HCEC 1CT (cell line): ENCODE measurements at places on chromosomes 2 and 18.

DNA sequence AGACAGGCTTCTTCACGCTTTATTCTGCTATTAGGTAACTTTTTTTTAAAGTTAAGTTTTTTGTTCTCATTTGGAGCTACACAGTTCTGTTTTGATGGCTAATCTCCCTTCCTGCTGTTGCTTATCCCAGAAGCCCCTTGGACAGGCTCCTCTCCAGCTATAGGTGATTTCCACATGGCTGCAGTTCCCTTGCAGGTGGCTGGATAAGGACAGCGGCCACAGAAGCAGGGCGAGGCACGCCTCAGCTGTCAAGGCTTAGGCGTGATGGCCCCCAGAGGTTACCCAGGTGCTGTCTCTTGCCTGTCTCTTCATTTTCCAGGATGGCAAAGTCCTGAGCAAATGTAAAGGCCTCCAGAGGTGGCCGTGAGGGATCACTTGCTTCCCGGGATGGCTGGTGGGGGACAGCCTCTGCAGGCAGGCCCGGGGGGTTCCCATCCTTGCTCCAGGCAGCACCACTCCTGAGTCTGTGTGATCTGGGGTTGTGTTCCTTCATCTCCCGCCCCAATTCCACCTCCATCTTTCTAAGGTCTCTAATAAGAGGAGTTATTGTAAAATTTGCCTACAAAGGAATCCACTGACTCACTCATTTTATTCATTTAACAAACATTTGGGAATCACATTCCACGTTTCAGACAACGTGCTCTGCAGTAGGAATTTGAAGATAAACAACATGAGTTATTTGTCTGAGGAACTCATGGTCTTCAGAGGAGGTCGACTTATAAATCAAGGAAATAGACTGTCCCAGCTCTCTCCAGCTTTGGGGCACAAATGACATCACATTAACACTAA lies 53.4 kb downstream of the NAPG start:
- DNase-seq, result peak; percentile 33

DNA sequence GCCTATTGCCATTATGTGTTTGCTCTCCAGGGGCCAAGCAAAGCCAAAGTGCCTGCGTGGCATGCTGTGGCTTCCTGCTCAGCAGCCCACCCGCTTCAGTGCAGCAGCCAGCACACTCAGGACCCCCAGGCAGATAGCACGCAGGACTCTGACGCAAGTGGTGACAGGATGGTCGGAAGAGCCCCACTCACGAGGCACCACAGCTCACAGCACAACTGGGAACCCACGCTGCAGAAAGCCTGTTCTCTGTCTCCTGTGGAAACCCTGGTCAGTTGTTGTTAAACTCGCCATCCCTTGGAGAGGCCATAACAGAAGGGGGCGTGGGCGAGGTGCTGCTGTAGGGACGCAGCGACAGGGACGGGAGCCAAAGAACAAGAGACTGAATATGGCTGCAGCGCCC lies 76.4 kb downstream of the HDAC4 start:
- no peak for DNase-seq

DNA sequence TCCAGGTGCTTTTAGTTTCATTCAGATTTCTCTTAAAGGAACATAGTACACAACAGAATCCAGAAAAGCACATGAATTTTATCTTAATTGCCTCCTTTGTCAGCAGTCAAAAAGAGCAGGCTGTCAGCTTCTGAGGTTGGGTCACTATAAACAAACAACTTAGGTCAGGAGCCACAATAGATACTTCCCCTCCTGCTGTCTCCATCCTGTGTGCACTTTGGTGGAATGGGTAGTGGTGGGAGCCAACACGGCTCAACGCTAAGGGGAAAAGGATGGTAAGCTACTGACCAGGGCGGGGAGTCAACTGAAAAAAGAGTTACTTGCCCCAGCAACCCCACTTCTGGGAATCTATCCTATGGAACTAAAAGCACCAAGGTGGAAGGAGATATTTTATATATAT lies 121.9 kb downstream of the PAX3 start:
- no peak for DNase-seq

GRCh38 chr2:58788402-58788801 lies 547.3 kb upstream of the FANCL start:
- no peak for DNase-seq

DNA sequence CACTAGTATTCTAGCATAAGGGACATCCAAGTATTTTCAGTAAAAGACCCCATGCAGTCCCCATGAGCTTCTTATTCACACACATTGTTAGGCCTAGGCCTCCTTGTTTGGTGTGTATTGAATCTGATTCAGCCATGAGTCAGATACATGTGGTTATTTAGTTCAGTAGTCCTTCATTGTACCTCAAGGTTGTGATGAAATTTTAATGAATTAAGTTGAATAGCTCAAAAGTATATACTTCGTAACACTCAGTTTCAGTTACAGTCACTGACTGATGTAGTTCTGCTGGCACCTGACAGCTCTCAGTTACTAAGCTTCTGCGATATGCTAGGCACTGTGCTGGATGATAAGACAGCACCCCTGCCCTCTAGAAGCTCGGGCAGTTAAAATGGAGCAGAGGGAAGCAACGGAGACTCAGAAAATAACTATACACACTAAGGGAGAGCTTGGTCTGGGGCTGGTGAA lies 86.4 kb downstream of the XRCC5 start:
- peak; percentile 92 for DNase-seq

- peak; percentile 20 for DNase-seq
Measured at GRCh38 chr18:43060020-43060419, 55.5 kb downstream of the RIT2 start.

DNA sequence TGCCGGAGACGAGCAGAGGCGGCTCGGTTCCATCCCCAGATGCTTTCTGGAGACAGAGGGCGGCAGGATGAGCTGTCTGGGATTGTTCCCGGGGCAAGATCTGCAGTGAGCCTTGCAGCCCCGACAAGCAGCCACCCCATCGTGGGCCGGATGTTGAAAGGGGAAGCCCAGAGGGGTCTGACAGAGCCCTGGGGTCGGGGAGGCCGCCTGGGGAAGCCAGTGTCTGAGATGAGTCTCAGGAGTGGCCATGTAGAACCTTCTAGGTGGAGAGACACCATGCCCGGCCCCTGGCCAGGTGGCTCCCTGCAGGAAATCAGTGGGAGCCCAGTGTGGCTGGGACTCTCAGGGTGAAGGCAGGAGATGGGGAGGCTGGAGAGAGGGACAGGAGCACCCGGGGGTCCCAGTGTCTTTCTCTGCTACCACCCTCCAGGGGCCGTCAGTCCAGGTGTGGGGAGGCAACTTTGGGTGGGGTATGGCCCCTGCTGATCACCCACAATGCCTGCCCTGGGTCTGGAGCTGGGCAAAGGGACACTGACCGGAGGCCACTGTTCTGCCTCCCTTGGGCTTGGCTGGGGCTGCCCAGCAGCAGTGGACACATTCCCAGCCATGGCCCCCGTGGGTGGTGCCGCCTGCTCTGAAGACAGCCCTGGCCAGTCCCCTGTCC lies 128.3 kb upstream of the HS6ST1 start:
- DNase-seq, result no peak

DNA sequence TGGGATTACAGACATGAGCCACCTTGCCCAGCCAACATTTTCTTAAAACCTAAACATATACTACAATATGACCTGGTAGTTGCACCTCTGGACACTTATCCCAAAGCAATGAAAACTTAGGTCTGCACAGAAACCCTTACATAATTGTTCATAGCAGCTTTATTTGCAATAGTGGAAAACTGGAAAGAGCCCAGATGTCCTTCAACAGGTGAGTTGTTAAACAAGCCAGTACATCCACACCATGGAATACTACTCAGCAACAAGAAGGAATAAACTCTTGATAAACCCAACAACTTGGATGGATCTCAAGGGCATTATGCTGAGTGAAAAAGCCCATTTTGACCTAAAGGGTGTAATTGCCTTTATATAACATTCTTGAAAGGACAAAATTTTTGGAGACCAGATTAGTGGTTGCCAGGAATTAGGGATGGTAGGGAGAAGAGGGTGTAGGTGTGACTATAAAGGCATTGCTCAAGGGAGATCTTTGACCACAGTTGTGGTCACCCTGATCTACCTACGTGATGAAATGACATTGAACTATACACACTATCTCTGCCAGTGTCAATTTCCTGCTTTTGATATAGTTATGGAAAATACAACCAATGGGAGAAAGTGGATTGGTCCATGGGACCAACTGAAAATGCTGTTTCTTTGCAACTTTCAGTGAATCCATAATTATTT lies 11.9 kb upstream of the AMMECR1L start:
- no peak for DNase-seq

GRCh38 chr2:20397811-20398447 lies 47.3 kb upstream of the PUM2 start:
- DNase-seq, result no peak

GRCh38 chr2:191866675-191867506 lies 20.0 kb upstream of the CAVIN2 start:
- DNase-seq, result peak; percentile 97

- no peak for DNase-seq
Measured at GRCh38 chr2:168490946-168491605, 35.0 kb downstream of the CERS6 start.

DNA sequence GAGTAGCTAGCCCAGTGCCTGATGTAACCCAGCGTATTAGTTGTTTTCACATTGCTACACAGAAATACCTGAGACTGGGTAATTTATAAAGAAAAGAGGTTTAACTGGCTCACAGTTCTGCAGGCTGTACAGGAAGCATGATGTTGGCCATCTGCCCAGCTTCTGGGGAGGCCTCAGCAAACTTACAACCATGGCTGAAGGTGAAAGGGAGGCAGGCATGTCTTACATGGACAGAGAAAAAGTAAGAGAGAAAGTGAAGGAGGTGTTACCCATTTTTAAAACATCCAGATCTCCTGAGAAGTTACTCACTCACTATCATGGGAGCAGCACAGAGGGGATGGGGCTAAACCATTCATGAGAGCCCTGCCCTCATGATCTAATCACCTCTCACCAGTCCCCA lies 6.1 kb upstream of the CYRIA start:
- no peak for DNase-seq

DNA sequence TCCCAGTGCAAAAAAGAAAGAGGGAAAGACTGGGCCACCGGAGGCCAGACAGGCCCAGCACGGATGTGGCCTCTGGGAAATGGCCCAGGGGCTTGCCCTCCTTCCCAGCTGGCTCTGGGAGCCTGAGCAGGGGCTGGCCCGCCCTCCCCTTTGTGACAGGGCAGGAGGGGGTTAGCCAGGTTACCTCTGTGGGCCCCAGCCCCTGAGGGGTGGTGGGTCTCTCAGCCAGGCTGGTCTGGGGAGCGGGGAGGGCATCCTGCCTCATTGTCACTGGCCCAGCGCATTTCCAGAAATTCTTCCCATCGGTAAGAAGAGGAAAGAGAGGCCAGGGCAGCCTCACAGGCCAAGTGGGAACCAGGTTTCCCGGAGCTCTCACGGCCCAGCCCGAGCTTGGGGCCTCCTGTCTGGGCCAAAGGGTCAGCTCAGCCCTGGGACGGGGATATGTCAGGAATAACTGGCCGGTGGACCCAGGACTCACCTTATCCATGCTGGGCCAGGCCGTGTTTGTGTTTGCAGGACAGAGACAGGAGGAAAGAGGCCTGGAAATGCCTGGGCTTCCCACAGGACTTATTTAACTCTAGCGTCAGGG lies 182.2 kb downstream of the ZFP36L2 start:
- no peak for DNase-seq

- no peak for DNase-seq
Measured at GRCh38 chr2:19900931-19901441, 797 bp downstream of the TTC32 start.

GRCh38 chr2:238397356-238397755 lies 29.4 kb upstream of the ASB1 start:
- no peak for DNase-seq

DNA sequence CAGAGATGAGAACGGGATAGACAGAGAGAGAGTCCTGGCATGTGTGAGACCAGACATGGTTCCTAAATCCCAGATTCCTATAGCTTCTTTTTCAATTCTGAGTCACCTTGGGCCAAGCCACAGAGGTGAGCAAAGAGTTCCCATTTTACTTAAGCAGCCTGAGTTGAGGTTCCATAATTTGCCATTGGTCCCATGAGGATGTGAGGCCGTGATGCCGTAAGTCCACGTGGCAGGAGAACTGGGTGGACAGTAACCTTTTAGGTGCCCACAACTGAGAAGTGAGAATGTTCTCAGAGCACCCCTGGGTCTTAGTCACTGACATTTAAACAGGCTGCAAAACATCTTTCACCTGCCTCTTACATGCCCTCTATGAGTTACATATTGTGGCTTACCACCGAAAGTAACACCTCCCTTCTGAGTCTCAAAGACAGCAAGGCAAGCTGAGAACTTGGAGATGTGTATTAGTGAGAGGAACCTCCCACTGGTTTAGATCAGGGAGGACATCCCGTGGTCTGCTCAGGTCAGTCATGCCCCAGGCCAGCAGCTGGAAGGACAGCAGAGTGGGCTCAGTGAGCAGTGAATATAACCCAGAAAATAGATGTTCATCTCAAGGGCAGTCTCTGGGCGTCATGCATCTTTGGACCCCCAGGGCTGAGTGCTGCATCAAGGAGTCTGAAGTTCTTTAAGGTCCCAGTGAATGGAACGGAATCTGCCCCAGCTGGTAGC lies 127.9 kb upstream of the LGALSL start:
- no peak for DNase-seq

DNA sequence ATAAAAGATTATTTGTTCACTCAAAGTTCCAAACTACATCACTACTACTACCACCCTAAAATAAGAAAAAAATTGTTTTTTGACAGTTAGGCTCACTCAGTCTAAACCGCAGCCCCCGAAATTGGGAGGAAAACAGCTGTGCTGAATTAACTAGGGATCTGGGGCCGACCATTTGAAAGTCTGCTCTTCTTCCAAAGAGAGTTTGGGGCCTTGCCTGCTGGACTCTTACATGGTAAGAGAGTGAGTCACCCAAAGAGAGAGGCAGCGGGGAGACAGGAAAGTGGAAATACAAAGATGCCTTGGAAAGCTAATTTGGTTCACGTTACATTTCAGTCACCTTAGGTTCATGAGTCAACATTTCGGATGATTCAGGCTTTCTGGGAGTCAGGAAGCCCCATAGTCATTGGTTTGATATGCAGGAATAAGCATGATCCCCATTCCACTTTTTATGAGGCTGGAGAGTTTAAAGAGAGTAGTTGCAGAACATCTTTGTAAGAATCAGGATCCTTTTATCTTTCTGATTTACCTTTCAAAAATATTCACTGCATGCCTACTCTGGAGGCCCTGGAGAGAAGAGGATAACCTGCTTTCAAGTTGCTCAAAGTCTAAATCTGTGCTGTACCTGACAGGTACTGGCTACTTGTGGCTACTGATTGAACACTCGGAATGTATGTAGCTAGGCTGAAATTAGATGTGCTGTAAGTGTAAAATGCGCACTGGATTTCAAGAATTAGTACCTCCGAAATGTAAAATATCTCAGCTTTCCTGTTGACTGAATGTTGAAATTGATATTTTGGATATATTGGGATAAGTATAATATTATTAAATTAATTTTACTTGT lies 995 bp upstream of the RTN4 start:
- DNase-seq, result peak; percentile 100

DNA sequence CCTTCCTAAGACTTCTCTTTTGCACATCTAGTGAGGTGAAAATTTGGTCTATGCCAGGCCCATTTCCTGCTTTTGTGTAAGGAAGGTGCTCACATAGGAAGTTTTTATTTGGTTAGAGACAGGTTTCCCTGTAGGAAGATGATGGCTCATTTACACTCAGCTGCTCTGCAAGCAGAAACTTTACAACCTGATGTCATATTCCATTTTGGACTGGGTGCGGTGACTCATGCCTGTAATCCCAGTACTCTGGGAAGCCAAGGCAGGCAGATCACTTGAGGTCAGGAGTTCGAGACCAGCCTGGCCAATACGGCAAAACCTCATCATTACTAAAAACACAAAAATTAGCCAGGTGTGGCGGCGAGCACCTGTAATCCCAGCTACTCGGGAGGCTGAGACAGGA lies 35.8 kb downstream of the CASP10 start:
- DNase-seq, result peak; percentile 38
